ENCODE measurements at places on chromosomes 4 and X. TPM values are rescaled to one million over a fixed set of nuclear protein-coding genes. Genes with fewer than 3 reads are reported as not detected.

GRCh38 chr4:7103031-7103606 lies 35.3 kb upstream of the GRPEL1 start:
- no peaks in the 10 kb centered on the region for H3K4me1 ChIP-seq
- H3K4me3 ChIP-seq = peak overlapping the region; percentile 58
- H3K27me3 ChIP-seq = no peaks in the 10 kb centered on the region
- no peaks in the 10 kb centered on the region for H3K36me3 ChIP-seq
- peak overlapping the region; percentile 71 for H3K27ac ChIP-seq

DNA sequence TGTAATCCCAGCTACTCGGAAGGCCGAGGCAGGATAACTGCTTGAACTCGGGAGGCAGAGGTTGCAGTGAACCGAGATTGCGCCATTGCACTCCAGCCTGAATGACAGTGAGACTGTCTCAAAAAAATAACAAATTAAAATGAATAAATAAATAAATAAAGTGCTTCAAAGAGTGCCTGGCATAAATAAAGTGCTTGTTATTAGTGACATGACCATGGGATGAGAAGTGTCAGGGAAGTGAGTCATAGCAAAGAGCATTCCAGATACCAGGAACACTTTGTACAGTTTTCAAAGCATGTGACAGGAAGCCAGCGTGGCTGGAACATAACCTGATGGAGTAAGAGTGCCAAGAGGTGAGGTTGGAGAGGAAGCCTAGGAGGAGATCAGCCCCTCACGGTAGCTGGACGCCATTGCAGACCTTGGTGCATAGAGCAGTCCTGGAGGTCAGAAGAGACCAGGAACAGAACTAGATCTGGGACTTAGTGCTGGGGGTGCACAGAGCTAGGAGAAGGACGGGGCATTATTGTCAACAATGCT lies 6.0 kb upstream of the WDR13 start:
- H3K4me3 ChIP-seq = no peak overlapping the region
- no peaks in the 10 kb centered on the region for H3K27me3 ChIP-seq
- no peak overlapping the region for H3K27ac ChIP-seq

DNA sequence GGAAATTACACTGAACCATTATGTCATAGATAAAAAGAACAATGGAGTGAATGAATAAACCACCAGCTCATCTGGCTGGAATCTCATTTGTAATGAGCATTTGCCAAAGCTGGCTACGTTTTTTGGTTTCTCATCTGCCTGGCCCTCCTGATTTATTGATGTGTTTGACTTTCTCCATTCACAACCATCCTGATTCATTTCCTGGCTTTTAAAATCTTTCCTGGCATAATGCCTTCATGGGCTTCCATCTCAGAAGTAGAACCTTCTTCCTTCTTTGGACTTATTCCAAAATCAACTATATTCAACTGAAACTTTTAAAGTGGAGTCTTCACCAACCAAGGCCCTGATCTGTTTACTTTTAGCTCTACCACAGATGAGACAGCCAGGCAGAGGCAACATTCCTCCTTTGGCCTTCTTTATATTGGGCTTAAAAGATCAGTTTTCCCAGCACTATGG lies 36.0 kb upstream of the ARSJ start:
- no peaks in the 10 kb centered on the region for H3K36me3 ChIP-seq
- no peak overlapping the region for H3K27ac ChIP-seq
- H3K4me3 ChIP-seq = no peak overlapping the region
- H3K27me3 ChIP-seq = no peaks in the 10 kb centered on the region

- H3K36me3 ChIP-seq = no peaks in the 10 kb centered on the region
- no peaks in the 10 kb centered on the region for H3K27me3 ChIP-seq
- H3K4me3 ChIP-seq = peak overlapping the region; percentile 95
- peaks cover 6% of the 10 kb centered on the region for H3K4me1 ChIP-seq
- peak overlapping the region; percentile 83 for H3K27ac ChIP-seq
- DNase-seq = no peak
Measured at GRCh38 chr4:140154572-140154891, 548 bp upstream of the MAML3 start.

DNA sequence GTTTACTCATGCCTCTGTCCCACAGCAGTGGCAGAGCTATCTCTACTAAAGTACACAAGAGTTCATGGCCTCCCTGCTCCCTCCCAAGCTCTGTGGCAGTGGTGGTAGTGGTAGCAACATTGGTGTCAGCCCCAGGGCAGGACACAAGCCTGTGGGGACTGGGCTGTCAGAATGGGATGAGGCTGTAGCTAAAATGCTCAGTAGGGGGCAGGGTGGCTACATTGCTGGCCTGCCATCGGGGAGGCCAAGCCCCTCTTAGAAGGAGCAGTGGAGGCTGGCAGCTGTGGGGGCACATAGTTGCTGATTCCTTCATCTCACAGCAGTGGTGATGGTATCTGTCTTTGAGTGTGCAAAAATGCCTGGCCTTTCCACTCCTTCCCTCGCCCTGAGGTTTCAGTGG lies 461.7 kb downstream of the PCDH18 start:
- no peak for DNase-seq
- H3K27ac ChIP-seq = no peak overlapping the region
- H3K36me3 ChIP-seq = no peaks in the 10 kb centered on the region
- H3K4me1 ChIP-seq = no peaks in the 10 kb centered on the region
- no peak overlapping the region for H3K4me3 ChIP-seq
- no peaks in the 10 kb centered on the region for H3K27me3 ChIP-seq

DNA sequence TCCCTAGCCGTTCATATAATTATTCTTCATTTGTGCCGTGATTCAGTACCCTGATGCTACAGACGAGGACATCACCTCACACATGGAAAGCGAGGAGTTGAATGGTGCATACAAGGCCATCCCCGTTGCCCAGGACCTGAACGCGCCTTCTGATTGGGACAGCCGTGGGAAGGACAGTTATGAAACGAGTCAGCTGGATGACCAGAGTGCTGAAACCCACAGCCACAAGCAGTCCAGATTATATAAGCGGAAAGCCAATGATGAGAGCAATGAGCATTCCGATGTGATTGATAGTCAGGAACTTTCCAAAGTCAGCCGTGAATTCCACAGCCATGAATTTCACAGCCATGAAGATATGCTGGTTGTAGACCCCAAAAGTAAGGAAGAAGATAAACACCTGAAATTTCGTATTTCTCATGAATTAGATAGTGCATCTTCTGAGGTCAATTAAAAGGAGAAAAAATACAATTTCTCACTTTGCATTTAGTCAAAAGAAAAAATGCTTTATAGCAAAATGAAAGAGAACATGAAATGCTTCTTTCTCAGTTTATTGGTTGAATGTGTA lies 7.0 kb downstream of the SPP1 start:
- no peaks in the 10 kb centered on the region for H3K27me3 ChIP-seq
- H3K4me3 ChIP-seq = no peak overlapping the region
- H3K27ac ChIP-seq = no peak overlapping the region
- H3K36me3 ChIP-seq = no peaks in the 10 kb centered on the region

DNA sequence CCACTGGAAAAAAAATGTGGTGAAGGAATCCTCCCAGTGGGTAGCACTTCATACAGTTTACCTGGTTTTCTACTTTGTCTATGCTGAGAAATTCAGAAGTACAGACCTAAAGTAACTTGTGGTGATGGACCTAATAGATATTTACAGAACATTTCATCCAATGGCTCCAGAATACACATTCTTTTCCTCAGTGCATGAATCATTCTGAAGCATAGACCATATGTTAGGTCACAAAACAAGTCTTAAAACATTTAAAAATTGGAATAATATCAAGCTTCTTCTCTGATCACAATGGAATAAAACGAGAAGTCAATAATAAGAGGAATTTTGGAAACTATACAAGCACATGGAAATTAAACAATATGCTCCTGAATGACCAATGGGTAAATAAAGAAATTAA lies 450.1 kb upstream of the INTU start:
- H3K4me1 ChIP-seq = no peaks in the 10 kb centered on the region
- H3K36me3 ChIP-seq = no peaks in the 10 kb centered on the region
- no peak overlapping the region for H3K4me3 ChIP-seq
- DNase-seq = no peak
- H3K27ac ChIP-seq = no peak overlapping the region

GRCh38 chrX:110402850-110403221 lies 44.2 kb downstream of the RTL9 start:
- H3K36me3 ChIP-seq = no peaks in the 10 kb centered on the region
- no peak for DNase-seq
- H3K4me1 ChIP-seq = no peaks in the 10 kb centered on the region
- no peak overlapping the region for H3K27ac ChIP-seq

The PRKG2 gene
- total RNA-seq = 0.59 TPM

DNA sequence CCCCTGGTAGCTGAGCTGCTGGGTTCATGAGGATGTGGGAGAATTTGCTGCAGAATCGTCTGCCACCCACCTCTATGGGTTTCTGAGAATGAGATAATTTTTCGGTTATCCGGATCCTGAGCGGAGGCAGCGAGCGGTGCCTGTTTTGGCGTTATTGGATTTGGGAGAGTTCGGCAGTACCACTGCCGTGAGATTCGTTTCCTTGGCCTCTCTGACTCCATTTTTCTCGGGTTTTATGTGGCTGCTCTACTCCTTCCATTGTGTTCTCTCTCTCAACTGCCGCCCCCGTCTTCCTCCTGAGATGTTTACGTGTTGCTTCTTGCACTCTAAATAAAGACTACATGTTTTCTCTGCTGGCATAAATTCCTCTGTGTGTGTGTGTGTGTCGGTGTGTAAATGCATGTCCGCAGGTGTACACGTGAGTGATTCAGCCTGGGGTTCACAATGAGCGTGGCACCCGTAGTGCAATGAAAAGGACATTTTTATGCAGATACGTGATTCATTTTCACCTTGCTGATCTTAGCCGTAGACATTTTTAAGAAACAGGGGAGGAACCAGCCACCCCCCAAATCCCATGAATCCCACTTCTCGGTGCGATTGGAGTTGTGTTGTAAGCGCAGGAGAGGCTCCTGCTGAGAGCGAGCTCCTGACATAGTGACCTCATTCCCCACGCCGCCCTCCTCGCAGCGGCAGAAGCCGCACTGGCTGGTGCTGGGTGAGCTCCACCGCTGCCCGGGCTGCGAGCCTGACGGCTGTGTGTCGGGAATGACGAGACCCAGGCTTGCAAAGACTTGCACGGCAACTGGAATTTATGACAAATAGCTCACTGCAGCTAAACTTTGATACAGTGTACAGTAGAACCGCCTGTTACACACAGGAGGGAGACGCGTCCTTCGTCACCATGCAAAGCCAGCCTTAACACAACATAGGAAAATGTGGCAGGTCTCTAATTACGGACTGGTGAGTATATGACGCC lies 82.2 kb downstream of the STOX2 start:
- H3K4me3 ChIP-seq = peak overlapping the region; percentile 53
- no peak for DNase-seq
- peaks cover 15% of the 10 kb centered on the region for H3K4me1 ChIP-seq
- peak overlapping the region; percentile 3 for H3K27ac ChIP-seq
- no peaks in the 10 kb centered on the region for H3K36me3 ChIP-seq

- DNase-seq = no peak
- peaks cover 2% of the 10 kb centered on the region for H3K27me3 ChIP-seq
- no peaks in the 10 kb centered on the region for H3K36me3 ChIP-seq
- no peak overlapping the region for H3K4me3 ChIP-seq
Measured at GRCh38 chr4:42350611-42351182, 46.6 kb upstream of the SHISA3 start.

- H3K27ac ChIP-seq = peak overlapping the region; percentile 94
- H3K4me1 ChIP-seq = peaks cover 8% of the 10 kb centered on the region
- no peaks in the 10 kb centered on the region for H3K27me3 ChIP-seq
- H3K36me3 ChIP-seq = no peaks in the 10 kb centered on the region
- DNase-seq = no peak
Measured at GRCh38 chr4:86934147-86934770, 552 bp upstream of the AFF1 start.

All from Panc1 (cell line).